ENCODE measurements at places on chromosomes 1 and 21.

DNA sequence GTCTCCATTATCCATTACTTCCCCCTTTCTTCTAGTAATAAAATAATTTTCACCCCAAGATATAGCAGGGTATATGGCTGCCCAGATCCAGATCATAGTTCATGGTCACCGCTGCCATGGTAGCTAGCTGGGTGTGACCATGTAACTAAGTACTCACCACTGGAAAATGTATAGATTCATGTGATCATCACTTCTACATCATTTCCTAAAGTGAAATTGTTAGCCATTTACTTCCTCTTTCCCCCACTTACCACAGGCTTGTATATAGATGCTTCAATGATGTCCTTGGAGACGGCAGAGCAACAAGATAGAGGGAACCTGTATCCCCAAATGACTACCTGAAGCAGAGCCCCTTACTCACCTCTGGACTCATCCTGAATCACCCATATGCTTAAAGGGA lies 22.7 kb upstream of the EYA3 start:
- DNase-seq: no peak

GRCh38 chr1:219276049-219276738 lies 102.5 kb downstream of the LYPLAL1 start:
- DNase-seq: no peak

GRCh38 chr1:234270581-234271242 lies 102.5 kb upstream of the COA6 start:
- no peak for DNase-seq

GRCh38 chr1:7558921-7559869 lies 211.9 kb upstream of the VAMP3 start:
- no peak for DNase-seq

Data from iris pigment epithelial cell (primary cell).